Forelimb muscle (tissue), 1 donor: ENCODE measurements at places on chromosomes 2 and 18.
A peak's percentile ranks its signal among the peaks of the same experiment; 100 is the strongest.

DNA sequence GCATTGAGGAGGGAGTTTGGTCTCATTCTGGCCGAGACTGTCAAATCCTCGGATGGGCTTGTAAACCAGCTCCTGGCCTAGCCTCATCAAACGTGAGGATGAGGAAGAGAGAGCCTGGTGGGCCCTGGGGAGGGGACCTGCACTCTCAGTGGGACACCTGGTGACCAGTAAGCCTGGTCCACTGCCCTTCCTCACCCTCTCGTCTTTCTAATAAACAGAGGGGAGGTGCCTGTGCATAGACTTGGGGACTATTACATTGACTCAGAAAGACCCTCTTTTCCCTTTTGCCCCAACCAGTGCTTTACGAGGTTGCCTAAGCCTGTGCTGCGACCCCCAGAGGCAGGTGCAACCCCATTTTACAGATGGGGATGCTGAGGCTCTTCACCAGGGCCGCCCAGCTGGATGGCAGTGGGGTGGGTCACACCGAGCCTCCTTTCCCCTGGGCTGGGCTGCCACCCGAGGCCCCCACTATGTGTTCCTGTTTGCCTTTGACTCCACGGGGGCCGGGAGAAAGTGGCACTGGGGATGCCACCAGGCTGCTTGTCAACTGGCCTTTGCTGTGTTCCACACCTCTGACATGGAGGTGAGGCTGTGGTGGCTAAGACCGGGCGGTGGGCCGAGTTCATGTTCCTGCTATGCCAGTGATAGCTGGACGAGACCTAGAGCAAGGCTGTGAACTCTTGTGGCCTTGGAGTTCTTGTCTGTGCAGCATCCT, 85.9 kb downstream of the GLI2 start:
- no peak for DNase-seq

DNA sequence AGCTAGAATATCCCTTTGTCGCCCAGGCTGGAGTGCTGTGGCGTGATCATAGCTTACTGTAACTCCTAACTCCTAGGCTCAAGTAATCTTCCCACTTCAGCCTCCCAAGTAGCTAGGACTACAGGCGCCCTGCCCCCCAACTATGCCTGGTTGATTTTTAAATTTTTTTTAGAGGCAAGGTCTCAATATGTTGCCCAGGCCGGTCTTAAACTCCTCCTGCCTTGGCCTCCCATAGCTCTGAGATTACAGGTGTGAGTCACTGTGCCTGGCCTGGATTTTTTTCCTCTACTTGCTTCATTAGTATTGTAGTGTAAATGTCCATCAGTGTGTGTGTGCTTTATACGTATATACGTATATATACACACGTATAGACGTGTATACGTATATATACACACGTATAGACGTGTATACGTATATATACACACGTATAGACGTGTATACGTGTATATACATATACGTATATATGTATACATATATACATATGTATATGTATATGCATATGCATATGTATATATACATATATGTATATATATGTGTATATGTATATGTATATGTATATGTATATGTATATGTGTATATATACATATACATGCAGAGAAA, 124.4 kb downstream of the DIS3L2 start:
- no peak for DNase-seq

DNA sequence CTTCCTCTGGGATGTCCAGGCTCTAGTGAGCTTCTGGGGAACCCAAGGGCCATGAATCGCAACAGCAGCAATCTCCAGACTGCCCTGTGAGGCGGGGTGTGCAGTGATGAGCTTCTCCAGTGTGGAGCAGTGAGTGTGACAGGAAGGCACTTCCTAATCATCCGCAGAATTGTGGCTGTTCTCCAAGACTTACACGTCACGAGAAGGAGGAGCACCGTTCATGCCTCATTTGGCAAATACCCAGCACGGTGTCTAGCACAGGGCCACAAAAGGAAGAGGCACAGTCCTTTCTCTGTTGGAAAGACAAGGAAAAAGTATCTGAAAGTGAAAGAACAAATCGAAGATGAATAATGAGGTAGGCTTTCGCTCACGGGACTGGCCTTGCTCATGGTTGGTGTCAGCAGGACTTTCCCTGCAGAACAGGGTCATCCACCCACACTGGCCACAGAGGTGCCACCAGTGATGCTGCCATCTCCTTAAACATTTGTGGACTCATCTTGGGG, 125.1 kb upstream of the HAAO start:
- DNase-seq: no peak

DNA sequence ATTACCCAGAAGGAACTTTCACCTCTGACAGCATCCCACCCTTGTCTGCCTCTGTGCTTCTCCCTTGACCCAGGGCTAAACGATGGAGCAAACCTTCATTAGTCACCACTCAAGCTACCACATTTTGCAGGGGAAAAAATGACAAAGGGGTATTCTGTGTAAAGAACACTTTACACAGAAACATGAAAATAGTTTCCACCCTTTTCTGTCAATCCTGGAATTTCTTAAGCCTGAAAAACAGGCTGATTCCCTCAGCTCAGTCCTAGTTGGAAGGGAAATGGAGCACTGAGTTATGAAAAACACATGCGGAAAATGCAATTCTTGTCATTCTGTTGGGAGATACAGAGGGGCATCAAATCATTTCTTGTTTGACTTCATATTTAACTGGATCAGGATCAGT, 175.0 kb upstream of the HNRNPA3 start:
- DNase-seq: no peak

GRCh38 chr2:52269696-52270485, 1238.0 kb upstream of the NRXN1 start:
- no peak for DNase-seq

GRCh38 chr2:196913691-196914090, 12.8 kb downstream of the PGAP1 start:
- DNase-seq: no peak

- DNase-seq: no peak
Observed at GRCh38 chr18:78796693-78797455, 182.7 kb upstream of the SALL3 start.

- no peak for DNase-seq
Observed at GRCh38 chr2:107285621-107286299, 399.8 kb upstream of the ST6GAL2 start.

DNA sequence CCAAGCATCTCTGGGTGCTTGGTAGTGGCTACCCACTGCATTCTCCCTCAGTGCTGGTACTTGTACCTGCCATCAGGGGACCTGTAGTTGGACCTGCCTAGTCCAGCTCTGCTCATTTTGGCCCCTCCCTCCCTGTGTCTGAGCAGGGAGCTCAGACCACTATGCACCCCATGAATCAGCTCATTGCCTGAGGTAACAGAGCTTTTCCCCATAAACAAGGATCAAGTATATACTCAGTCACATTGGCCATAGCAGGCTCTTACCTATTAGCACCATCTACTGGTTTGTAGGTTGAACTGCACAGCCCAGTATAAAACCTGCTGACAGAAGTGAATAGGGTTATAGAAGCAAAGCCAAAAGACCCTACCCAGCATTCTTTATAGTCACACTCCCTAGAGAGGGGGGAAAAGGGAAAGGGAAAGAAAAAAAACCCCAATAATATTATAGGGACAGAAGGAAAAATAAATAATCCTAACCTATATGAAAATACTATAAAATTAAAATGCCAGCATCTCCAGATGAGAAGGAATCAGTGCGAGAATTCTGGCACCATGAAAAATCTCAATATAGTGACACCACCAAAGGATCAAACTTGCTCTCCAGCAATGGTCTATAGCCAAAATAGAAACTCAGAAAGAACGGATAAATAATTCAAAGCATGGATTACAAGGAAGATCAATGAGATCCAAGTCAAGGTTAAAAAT, 6.9 kb upstream of the FLACC1 start:
- DNase-seq: no peak

- DNase-seq: no peak
Observed at GRCh38 chr18:46832849-46833248, 76.0 kb upstream of the ST8SIA5 start.

- DNase-seq: no peak
Observed at GRCh38 chr2:138032334-138032733, 68.1 kb downstream of the HNMT start.

GRCh38 chr18:68893354-68893753, 95.5 kb downstream of the CCDC102B start:
- no peak for DNase-seq

DNA sequence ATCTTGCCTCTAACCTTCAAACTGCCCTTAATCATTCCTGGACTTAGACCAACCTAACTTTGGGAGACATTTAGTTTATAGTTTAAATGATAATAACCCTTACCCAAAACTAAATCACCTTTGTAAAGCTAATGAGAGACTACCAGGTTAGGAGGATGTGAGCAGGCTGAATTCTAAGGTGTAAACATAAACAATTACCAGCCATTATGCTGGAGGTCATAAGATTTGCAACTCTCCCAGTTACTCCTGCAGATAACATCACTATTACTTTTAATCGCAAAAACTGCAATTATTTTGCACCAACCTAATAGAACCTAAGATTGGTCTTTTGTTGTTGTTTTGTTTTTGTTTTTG, 86.5 kb upstream of the MSH6 start:
- no peak for DNase-seq

- DNase-seq: no peak
Observed at GRCh38 chr18:34623557-34623956, 86.5 kb upstream of the DTNA start.

GRCh38 chr18:44450226-44450625, 230.5 kb upstream of the SETBP1 start:
- no peak for DNase-seq

DNA sequence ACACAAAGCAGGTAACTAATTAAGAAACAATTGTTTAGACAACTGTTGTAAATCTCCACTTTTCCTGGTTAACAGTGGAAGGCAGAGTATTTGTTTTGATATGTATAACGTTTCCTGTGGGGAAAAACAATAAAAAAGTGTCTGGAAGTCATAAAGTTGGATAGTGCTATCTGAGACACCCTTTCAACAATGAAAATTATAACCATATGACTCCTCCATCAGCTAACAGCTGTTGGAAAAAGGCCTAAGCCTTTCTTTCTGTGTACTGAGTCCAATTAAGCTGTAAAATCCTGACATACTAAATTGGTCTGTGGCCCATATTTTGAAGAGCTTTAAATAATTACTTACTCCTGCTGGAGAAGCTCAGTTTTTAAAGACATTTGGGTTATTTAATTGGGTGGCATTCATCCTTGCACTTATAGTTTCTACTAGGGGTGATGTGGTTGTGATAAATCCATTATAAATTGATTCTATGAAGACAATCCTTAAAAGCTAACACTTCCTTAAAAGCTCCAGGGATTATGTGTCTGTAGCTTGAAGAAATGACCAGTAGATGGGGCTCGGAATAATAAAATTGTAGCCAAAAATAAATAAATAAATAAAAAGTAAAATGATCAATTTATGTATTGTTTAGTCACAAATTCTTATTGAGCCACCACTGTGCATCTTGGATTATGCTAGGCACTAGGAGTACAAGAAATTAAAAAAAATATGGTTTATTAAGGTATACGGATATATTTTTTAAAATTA, 698.1 kb upstream of the NXPH2 start:
- DNase-seq: peak; percentile 75

DNA sequence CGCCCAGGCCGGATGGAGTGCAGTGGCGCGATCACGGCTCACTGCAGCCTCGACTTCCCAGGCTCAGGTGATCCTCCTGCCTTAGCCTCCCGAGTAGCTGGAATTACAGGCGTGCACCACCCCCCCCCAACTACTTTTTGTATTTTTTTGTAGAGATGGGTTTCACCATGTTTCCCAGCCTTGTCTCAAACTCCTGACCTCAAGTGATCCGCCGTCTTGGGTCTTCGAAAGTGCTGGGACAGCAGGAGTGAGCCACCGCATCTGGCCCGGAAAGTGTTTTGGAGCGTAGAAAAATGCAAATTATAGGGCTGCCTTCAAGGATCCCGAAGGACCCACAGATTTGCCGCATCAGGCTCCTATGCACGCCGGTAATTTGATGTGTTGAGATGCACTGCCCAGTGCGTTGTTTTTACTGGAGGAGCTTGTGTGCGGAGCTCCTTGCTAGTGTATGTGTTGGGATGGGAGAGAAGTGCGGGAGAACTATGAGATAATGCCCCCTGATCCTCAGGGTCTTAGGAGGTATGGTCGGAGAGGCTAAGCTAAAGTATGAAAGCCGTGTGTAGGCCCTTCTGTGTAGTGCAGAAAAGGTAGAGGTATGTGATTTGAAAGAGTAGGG, 1.2 kb upstream of the CLASP1 start:
- no peak for DNase-seq

- no peak for DNase-seq
Observed at GRCh38 chr2:165725421-165725820, 68.6 kb downstream of the GALNT3 start.

DNA sequence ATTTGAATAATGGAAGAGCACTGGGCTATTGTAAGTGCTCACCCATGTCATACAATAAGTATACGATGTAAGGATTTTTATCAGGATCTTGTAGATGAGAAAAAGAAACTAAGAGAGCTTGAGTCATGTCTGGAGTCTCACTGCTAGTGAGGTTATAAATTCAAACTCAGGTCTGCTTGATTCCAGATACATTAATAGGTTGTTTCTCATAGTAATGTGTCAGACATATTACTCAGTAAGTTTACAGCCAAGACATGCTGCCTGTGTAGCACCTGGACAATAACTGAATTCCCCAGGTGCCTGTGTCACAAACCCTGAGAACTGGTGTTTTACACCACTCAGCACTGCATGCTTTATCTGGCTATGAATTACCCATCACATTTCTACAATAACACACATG, 216.9 kb upstream of the LRP1B start:
- DNase-seq: no peak

- no peak for DNase-seq
Observed at GRCh38 chr2:219126555-219126954, 34.1 kb downstream of the NHEJ1 start.

- no peak for DNase-seq
Observed at GRCh38 chr2:203341741-203342310, 13.6 kb downstream of the ABI2 start.

DNA sequence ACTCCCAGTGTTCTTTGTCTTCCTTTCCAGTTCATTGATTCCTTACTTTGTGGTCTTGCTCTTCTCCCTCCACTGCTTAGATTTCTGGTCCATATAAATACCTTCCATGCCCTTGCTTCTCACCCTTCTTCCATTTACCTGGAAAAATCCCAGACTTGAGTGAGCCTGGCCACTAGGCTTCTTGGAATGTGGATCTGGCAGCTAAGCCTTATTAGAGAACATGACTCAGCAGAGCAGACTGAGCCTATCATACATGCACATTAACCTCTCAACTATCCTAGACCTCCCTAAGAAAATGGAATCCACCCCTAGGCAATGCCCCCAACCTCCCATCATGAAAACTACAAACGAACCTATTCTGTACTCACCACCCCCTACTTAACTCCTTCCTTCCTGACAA, 127.7 kb downstream of the RHBDD1 start:
- DNase-seq: no peak
